ENCODE measurements at places on chromosomes 4 and X. TPM values are rescaled to one million over a fixed set of nuclear protein-coding genes. Genes with fewer than 3 reads are reported as not detected.

DNA sequence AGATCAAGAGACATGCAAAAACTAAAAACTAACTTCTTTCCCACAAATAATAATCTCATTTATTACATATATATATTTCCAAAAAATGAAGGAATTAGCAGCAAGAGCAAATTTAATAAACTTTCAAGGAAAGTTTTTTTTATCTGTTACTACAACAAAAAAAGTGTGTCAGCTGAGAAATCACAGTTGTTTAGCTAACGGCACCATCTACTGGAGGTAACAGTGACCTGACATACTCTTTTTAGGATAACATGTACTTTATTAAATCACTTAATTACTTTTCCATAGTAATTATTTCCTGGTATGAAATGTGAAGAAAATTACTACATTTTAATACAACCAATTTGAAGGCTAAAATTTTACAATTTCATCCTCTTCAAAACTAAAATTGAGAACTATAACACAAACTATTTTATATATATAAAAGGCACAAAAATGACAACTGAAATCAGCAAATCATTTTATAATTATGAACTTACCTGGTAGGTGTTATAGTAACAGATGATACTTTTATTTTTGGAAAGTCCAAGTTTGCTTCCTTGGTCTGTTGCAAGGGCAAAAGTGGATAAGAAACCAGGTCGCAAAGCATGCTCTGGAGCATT lies 9.1 kb downstream of the LAMTOR3 start:
- H3K36me3 ChIP-seq = peaks cover 72% of the 10 kb centered on the region
- H3K4me1 ChIP-seq = peaks cover 17% of the 10 kb centered on the region
- H3K27me3 ChIP-seq = no peaks in the 10 kb centered on the region
- peak; percentile 61 for DNase-seq
- H3K4me3 ChIP-seq = no peak overlapping the region

- no peaks in the 10 kb centered on the region for H3K36me3 ChIP-seq
- no peak overlapping the region for H3K27ac ChIP-seq
- H3K4me3 ChIP-seq = no peak overlapping the region
- DNase-seq = no peak
- peaks cover 20% of the 10 kb centered on the region for H3K4me1 ChIP-seq
Measured at GRCh38 chr4:80139671-80140070, 57.6 kb upstream of the PRDM8 start.

GRCh38 chr4:185535612-185536410 lies 504 bp upstream of the PDLIM3 start:
- DNase-seq = no peak
- H3K27me3 ChIP-seq = peaks cover 57% of the 10 kb centered on the region
- no peaks in the 10 kb centered on the region for H3K4me1 ChIP-seq
- no peaks in the 10 kb centered on the region for H3K36me3 ChIP-seq

The PPP4R3C gene
- total RNA-seq = not detected

The DCHS2 gene
- total RNA-seq = not detected

Data from GM23248 (cell line).